CD4-positive, alpha-beta T cell treated with Interleukin-2 at 100 ng/mL for 4 hours (primary cell): ENCODE measurements at places on chromosomes 16 and 17.
A peak's percentile ranks its signal among the peaks of the same experiment; 100 is the strongest.

GRCh38 chr17:60594734-60595133 is 5.3 kb upstream of the PPM1D start:
- DNase-seq: no peak

DNA sequence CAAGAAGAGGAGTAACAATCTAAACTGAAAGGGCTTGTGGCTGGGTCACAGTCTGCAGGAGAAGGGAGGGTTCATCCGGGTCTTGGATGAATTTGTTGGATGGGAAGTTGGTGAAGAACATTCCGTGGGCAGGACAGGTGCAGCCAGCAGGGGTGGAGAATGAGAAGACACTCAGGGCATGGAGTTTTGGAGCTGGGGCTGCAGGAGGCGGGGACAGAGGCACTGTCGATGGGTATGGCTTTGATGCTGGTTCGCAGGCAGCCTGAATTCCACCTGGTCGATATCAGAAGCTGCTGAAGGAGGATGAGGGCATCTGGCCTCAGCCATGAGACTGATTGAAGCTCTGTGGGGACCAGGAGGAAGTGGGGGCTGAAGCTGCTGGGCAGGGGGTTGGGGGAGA is 36.1 kb upstream of the CBFA2T3 start:
- no peak for DNase-seq

GRCh38 chr16:35365675-35366074 is 1906.3 kb downstream of the TP53TG3F start:
- no peak for DNase-seq

DNA sequence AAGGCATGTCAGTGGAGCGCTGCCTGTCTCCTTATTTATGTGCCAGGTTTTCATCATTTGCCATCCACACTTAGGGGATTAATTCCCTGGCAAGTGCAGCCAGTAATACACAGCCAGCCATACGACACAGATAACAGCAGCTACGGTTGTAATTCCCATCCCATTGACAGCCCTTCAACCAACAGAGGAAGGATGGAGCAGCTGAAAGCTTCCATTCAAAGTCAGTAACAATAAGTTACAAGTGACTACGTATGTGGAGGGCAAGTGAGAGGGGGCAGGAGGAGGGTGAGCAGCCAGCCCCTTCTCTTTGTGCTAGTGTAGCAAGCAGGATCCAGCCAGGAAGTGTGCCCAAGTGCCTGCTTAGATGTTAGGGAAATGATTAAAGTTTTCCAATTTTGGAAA is 53.8 kb upstream of the LYRM9 start:
- DNase-seq: no peak

GRCh38 chr16:85086347-85087291 is 25.7 kb downstream of the CIBAR2 start:
- peak; percentile 79 for DNase-seq

- DNase-seq: no peak
Observed at GRCh38 chr16:57530522-57531252, 5.7 kb downstream of the CCDC102A start.

- DNase-seq: peak; percentile 39
Observed at GRCh38 chr17:74354123-74354522, 7.5 kb downstream of the BTBD17 start.

DNA sequence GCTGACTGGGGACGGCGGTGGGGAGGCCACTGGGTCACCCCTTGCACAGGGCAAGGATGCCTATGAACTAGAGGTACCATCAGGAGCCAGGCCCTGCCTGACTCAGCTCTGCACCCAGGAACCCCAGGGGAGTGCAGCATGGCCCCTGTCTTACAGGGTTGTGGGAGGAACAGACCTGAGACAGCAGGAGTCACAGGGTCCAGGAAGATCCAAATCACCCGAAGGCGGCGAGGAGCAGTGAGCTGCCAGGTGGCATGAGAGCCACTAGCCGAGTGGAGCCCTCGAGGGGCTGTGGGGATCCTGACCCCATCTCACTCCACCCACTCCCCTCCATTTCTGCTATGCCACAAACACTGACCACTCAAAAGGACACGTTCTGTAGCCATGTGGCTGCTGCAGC is 30.8 kb downstream of the PLD6 start:
- DNase-seq: no peak

DNA sequence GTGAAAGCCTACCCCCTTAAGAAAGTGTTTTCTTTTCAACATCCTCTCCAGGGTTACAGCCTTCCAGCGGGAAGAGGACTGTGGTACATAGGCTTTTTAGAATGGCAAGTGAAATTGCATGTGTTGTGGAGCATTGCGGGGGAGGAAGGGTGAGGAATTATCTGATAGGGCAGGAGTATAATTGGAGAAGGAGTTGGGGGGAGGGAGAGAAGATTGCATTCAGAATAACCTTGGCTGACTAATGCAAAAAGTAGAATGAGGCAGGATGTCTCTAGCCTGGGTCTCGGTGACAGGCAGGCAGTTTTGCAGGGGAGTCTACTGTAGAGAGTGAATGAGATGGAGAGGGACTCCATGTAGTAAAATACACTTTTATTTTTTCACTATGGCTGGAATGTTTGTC is 2.4 kb upstream of the CDH8 start:
- DNase-seq: no peak

- no peak for DNase-seq
Observed at GRCh38 chr16:75317532-75317931, 66.1 kb upstream of the BCAR1 start.
